ENCODE measurements at places on chromosomes 4 and X.

- no peak for DNase-seq
Measured at GRCh38 chr4:145808021-145808650, 128.2 kb downstream of the C4orf51 start.

- DNase-seq = no peak
Measured at GRCh38 chr4:154307451-154307850, 184.1 kb downstream of the DCHS2 start.

DNA sequence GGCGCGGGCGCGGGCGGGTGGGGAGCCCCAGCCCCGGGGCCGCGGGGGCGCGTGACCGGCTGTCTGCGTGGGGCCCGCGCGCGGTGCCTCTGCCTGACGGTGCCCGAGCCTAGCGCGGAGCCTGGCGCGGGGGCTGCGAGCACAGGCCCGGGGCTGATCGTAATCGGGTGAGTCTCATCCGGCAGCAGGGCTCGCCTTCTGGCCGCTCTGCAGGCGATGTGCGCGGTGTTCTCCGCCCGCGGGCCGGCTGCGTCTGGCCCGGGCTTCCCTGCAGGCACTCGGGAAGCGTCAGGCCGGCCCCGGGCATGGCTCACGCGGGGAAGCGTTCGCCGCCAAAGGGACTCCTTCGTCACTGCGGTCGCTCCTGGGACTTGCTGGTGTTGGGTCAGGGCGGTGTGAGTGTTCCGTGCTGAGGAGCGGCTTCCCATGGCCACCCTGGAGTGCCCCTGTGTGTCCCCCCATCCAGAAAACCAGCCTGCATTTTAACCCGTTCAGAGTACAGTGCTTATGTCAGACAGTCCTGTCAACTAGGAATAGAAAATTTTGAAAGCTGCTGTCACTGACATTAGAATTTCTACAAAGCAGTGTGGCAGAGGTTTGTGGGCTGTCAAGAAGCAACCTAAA is 40.6 kb downstream of the FAM149A start:
- no peak for DNase-seq

GRCh38 chr4:55884093-55884850 is 30.8 kb downstream of the EXOC1 start:
- no peak for DNase-seq

DNA sequence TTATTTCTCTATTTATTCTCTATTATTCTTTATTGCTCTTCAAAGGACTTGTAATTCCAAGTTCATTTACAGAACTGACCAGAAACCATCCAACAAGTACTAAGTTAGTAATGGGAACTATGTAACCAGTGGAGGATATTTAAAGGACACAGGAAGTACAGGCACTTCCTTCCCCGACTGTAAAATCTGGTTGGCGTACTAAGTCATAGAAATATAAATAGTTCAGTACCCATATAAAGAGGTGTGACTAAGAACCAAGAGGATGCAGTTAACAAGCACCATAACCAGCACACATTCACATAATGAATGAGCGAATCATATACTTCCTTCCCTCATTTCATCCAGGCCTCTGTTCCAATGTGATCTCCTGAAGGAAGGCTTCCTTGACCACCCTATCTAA is 3.6 kb upstream of the EIF4E start:
- no peak for DNase-seq

DNA sequence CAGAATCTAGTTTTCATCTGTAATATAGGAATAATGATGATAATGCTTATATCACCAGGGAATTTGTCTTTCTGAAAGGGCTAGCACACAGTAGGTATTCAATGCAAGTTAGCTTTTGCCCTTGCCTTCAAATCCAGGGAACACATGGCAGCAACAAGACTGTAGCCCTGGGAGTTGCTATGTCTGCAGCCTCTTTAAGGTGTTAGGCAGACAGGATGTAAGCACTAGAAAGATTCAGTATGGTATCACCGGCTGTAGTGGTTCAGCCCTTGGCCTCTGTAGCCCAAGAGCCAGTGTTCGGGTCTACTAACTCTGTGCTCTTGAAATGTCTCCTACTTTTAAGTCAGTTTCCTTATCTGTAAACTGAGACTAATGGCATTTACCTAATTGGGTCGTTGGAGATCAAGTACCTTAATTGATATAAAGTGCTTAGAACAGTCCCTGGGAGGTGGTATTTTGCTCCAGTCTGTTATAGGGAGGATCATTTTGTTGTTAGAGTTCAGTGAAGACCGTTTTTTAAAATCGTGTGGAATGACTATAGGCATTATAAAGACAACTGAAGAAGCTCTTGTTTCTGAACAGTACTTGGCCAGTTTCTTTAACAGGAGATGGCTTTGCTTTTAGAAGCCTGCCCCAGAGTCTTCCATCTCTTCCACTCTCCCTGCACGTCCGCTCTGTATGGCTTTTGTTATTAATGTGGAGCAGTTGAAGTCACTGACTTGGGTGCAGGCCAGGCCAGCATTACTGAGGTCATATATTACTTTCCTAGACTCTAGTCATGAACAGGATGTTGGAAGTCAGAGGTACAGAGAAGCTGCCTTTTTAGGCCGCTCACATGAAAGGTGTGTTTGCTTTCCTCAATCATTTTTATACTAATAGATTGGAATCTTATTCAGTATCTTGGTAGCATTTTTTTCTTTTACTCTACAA is 44.8 kb downstream of the GAB1 start:
- DNase-seq = no peak

GRCh38 chrX:76148753-76149152 is 24.1 kb upstream of the PBDC1 start:
- no peak for DNase-seq

- no peak for DNase-seq
Measured at GRCh38 chrX:110836451-110836850, 40.8 kb upstream of the CHRDL1 start.

DNA sequence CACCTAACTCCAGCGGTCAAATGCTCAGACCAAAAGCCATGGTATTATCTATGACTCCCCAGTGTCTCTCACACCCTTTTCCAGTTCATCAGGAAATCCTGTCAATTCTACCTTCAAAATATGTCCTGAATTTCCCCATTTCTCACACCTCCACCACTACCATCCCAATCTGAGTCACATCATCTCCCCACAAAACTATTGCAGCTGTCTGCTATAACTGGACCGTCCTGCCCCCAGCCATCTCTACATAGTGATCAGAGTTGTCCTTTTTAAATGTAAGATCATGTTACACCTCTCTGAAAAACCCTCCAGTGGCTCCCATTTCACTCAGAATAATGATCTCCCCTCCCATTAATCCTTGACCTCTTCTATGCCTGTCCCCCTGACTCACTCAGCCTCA is 6.8 kb upstream of the ODAPH start:
- no peak for DNase-seq

- no peak for DNase-seq
Measured at GRCh38 chrX:981791-982626, 230.4 kb downstream of the CRLF2 start.

DNA sequence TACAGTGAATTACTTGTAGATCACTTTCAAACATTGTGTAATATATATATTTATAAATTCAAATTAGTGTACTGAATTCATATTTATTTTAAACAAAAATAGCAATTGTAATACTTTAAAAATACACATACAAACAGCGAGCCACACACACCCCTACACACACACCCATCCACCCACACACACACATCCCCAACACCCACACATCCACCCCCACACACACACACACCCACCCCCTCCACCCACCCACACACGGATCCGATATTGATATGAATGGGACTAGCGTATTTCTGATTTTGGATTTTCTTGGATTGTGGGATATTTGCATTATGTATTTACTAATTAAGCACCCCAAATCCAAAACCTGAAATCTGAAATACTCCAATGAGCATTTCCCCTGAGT is 451.2 kb downstream of the PCDH7 start:
- no peak for DNase-seq

GRCh38 chr4:139816856-139817255 is 151.2 kb downstream of the MGST2 start:
- no peak for DNase-seq

GRCh38 chr4:111997785-111998184 is 147.5 kb upstream of the FAM241A start:
- no peak for DNase-seq

DNA sequence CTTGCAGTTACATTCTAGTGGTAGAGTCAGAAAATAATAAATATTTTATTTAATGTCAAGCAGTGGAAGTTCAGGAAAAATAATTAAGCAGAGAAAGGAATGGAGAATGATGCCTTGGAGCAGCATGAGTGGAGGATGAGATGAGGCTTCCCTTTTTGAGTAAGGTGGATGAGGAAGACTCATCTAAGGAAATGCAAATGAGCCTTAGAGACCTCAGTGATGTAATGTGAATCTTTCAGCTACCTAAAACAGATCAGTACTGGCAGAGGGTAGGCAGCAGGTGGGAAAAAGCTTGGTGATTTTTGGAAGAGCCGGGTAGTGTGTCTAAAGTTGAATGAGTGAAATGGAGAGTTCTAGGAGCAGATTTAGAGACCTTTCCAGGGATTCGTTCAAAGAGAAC is 118.2 kb downstream of the GRID2 start:
- no peak for DNase-seq

- no peak for DNase-seq
Measured at GRCh38 chrX:118062048-118062789, 54.4 kb downstream of the KLHL13 start.

DNA sequence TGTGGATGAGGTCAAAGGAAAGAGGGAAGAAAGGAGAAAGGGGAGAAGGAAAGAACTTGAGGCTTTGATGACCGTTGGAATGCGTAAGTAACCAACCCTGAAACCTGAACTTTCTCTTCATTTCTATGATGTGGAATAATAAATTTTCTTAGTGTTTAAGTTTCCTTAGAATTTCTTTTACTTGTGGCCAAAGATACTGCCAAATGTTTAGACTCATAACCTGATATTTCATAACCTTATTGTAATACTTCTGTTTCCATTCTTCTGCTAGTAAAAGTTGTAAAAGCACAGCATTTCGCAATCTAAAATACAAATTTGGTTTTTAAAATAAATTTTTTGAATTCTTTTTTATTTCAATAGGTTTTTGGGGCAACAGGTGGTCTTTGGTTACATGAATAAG is 258.5 kb upstream of the GIMD1 start:
- no peak for DNase-seq

DNA sequence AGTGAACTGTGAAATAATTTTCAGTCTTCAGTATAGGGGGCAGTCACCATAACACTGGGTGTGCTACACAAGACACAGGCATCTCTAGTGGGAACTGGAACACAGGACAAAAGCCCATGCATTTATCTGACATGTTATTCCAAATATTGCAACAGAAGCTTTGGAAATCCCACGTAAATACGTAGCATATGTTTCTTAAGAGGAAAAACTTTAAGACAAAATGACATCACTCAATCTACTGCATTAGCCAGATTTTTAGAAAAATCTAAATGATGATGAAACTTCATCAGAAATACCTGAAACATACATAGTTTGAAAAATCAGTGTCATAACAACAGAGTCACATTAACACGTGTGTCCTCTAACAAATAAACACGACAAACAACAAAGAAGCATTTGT is 14.5 kb downstream of the SHISA3 start:
- DNase-seq = no peak

GRCh38 chr4:149987330-149988086 is 90.7 kb upstream of the DCLK2 start:
- no peak for DNase-seq

GRCh38 chrX:112695494-112695893 is 15.8 kb upstream of the LHFPL1 start:
- DNase-seq = no peak

- DNase-seq = no peak
Measured at GRCh38 chrX:78527818-78528217, 131.3 kb downstream of the RTL3 start.

GRCh38 chr4:114208574-114209151 is 229.2 kb upstream of the ARSJ start:
- DNase-seq = no peak

GRCh38 chrX:17554914-17555313 is 179.9 kb downstream of the NHS start:
- DNase-seq = no peak

- DNase-seq = no peak
Measured at GRCh38 chr4:182694551-182694950, 222.6 kb downstream of the DCTD start.

- no peak for DNase-seq
Measured at GRCh38 chrX:101550362-101550750, at the start of gene ARMCX1. Gene ARMCX1 (plus strand): TSS chrX:101550547. CDS start chrX:101552931, 2,384 bp downstream.

DNA sequence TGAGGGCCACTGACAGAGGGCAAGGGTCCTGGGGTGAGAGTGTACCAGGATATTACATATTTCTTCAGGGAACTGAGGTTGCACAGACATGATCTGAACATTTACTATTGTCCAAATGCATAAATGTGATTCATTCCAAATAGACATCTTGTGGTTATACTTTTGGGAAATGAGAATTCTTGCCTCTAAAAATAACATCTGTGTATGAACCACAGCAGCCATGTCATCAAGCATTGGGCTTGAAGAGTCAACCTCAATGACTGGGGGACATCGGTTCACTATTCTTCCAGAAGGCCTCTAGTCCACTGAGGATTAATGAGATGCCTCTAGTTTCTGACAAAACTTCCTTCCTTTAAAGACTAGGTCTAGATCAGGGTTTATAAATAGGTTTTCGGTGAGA is 193.1 kb upstream of the GPC4 start:
- no peak for DNase-seq

GRCh38 chr4:20194123-20195013 is 57.3 kb upstream of the SLIT2 start:
- no peak for DNase-seq

DNA sequence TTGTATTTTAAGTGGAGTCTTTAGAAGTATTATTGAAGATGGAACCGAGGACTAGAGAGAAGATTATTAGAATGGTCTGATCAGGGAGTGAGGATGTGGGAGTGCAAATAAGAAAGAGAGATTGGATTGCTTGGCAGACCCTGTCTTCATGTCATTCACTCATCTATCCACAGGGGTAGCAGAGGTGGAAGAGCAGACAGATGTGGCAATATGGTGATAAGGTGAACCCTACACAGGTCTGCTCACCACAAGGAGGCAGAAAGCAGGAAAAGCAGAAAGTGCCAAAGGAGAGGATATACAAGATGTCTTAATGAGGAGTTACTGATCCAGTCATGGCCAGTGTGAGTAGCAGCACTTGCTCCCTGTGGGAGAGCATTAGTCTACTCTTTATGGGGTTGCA is 129.4 kb downstream of the MAGEE2 start:
- no peak for DNase-seq

- no peak for DNase-seq
Measured at GRCh38 chr4:106676173-106676921, 307.8 kb upstream of the GIMD1 start.

GRCh38 chrX:153870288-153870690 is 15.7 kb downstream of the L1CAM start:
- no peak for DNase-seq

DNA sequence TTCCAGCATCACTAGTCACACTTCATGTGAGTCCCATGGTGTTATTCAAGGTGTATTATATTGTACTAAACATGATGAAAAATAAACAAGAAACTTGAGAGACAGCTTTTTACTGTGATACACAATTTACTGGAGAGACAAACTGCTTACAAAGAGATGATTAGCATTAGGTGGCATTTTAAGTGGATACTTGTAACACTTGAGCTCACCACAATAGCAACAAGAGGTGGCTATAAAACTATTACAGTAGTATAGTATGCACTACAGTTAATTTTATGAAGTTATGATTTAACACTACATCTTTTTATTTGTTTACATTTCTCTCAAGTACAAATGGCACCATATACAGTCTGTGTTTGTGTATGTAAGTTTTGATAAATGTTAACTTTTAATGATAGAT is 246.6 kb downstream of the PARM1 start:
- DNase-seq = no peak

GRCh38 chr4:73664470-73664869 is 44.2 kb upstream of the RASSF6 start:
- no peak for DNase-seq

Data from stimulated activated CD8-positive, alpha-beta memory T cell treated with anti-CD3 and anti-CD28 coated beads, Interleukin-4, amount 100 ng/mL, for 4 hours (primary cell).